ENCODE measurements at places on chromosomes 6 and 20.

DNA sequence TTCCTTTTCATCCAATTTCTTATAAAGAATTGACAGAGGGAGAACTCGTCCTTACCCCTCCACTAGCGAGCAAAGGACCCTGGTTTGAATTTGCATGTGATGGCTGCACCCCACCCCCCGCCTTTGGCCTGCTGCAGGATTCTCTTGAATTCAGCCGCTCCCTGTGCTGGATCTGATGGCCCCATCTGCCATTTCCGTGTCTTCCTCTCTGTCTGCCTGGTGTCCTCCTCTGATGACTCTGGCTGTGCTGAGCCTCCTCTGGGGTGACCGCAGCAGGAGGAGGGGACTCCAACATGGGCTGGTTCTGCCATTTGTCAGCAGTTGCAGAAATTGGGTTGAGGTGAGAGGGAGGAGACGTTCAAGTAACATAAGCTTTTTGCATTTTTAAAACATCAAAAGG lies 188.8 kb downstream of the DLL1 start:
- no peak for DNase-seq

DNA sequence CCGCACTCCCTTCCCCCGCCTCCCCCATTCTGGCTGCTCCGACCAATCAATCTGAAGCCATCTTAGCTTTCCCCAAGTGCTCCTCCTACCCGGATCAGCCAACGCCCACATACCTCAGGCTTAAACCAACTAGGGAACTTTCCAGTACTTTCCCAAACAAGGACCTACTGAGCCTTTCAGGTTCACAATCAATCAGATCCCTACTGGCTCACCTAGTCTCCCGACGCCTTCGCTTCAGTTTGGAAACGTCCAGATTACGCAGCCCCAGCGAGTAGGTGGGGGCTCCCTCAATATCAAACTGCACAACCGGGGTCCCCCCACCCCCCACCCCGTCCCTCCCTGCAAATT lies 432 bp downstream of the HSPA1L start:
- DNase-seq = peak; percentile 92

GRCh38 chr6:140777780-140778179 lies 1354.9 kb upstream of the GJE1 start:
- no peak for DNase-seq

DNA sequence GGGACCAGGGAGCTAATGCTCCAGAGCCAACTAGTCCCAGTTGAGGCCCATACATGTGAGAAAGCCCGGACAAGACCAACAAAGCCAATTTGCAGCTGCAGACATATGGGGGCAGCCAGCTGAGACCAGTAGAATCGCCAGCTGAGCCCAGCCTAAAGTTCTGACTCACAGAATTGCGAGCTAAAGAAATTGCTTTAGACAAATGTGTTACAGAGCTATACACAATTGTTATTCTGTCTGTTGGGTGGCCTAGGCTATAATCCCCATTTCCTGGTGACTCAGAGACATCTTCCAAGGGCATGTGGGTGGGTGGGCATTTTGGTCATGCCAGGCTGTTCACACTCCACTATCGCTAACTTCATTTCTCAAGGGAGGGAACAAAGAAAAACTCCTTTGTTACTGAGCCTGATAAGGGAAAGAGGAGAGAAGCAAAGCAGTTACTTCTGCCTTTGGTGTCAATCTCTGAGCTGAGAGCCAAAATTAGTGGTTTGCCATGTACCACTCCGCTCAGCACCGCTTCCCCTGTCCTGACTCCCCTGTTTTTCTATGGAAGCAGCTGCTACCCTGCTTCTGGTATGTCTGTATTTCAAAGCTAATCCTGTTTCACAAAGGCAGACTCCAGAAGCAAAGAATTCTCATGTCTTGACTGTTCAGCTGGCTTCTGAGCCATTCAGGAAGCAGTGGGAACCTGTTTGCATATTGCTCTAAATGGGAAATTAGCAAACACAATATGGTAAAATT lies 26.1 kb downstream of the SCP2D1 start:
- no peak for DNase-seq

DNA sequence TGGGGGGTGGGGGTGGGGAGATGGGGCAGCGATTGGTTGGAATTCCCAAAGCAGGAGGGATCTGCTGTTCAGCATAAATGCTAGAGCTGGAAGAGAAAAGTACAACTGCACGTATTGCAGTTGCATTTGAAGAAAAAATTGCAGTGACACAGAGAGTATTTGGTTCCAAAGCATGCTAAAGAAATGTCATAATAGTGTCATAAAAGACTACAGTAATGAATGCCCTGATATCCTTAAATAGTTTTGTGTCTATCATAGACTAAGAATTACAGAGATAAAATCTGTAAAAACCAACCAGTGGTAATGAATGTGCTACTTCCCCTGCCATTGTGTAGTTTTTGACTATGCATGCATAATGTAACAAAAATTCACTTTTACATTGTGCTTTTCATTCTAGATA lies 693.6 kb upstream of the SLC35B3 start:
- DNase-seq = no peak

DNA sequence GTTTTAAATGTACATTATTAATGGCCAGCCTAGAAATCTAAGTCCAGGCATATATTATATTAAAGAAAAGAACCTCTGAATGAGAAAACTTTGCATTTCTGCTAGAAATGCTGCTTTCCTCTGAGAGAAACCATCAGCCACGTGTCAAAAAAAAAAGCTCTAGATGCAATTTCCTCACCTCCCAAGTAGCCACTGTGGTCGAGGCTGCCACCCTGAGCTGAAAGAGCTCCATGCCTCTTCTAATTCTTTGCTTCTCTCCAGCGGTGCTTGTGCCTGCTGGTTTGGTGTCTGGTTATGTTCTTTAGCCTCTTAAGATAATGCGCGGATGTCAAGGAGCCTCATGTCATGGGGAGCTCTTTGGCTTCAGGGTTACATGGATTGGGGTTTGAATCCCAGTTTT lies 316.0 kb downstream of the TFAP2C start:
- no peak for DNase-seq

GRCh38 chr6:107866606-107867301 lies 42.6 kb upstream of the SCML4 start:
- DNase-seq = no peak

DNA sequence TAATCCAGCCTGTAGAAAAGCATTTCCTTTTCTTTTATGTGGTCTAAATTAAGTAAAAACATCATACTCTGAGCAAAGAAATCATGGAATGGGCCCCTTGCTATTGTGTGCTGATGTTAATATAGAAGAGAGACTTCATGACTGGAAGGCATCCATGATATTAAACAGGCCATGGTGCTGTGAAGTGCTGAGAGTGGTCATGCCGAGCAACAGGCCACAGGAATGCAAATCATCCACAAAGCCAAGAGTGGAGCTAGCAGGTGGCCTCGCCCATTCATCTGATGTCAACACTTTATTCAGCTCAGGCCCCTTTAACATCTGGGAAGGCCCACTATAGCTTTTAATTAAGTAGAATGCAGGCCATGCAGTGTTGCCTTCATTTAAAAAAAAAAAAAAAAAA lies 115.2 kb upstream of the HMGCLL1 start:
- DNase-seq = no peak

DNA sequence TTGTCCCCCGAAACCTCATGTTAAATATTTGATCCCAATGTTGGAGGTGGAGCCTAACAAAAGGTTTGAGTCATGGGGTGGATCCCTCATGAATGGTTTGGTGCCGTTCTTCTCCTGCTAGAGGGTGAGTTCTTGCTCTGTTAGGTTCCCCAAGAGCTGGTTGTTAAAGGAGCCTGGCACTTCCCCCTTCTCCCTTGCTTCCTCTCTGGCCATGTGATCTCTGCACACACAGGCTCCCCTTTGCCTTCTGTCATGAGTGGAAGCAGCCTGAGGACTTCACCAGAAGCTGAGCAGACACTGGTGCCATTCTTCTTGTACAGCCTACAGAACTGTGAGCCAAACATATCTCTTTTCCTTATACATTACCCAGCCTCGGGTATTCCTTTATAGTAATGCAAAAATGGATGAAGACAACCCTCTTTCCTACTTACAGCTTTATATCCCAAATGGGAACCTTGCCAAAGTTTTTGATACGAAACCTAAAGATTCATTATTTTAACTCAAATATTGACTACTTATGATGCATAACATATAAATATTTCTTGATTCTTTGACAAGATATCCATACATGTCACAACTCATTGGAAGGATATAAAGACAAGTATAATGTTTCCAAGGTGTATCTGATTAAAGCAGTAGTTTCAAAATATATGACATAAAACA lies 61.0 kb downstream of the RNF182 start:
- DNase-seq = no peak

GRCh38 chr6:15246217-15246665 lies 372 bp downstream of the JARID2 start:
- DNase-seq = no peak

- DNase-seq = no peak
Measured at GRCh38 chr20:39356908-39357307, 394.8 kb downstream of the DHX35 start.

GRCh38 chr6:26270903-26271667 lies 93.9 kb upstream of the BTN3A2 start:
- DNase-seq = no peak

- DNase-seq = no peak
Measured at GRCh38 chr6:26065952-26066380, 21.3 kb upstream of the HFE start.

- DNase-seq = no peak
Measured at GRCh38 chr6:28506807-28507475, 8.7 kb downstream of the GPX6 start.

- no peak for DNase-seq
Measured at GRCh38 chr6:189676-190075, 102.6 kb upstream of the DUSP22 start.

GRCh38 chr20:18252597-18253451 lies 35.5 kb upstream of the ZNF133 start:
- no peak for DNase-seq

GRCh38 chr6:106168097-106168888 lies 82.2 kb downstream of the PRDM1 start:
- no peak for DNase-seq

DNA sequence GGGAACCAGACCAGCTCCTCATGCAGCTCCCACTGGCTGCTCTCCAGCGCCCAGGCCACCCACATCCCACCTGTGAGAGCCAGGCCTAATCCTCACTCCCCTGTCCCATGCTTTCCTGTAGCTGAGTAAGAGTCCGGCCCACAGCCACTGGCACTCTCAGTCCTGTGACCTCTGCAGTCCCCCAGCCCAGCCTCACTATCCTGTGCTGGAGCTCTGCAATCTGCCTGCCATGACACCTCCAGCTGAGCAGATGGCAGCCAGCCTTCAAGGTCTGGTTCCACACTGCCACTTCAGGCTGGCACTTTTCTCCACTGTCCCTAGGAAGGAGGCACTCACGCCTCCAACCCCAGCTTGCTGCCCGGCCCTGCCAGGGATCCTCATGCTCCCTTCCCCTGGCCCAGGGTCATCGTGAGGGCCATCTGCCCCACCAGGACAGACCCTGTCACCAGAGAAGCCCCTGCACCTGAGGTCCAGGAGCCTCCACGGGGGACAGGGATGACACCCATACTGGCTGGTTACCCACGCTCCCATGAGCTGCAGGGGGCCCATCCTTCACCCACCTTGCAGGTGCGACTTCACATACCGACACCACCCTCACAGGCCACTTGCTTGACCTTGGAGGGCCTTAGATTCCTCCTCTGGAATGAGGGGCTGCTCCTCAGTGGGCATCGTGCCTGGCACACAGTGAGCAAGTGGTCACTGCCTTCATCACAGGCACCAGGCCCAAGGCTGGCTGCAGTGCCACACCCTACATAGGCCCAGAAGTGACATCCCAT lies 100.1 kb downstream of the ASXL1 start:
- DNase-seq = no peak

DNA sequence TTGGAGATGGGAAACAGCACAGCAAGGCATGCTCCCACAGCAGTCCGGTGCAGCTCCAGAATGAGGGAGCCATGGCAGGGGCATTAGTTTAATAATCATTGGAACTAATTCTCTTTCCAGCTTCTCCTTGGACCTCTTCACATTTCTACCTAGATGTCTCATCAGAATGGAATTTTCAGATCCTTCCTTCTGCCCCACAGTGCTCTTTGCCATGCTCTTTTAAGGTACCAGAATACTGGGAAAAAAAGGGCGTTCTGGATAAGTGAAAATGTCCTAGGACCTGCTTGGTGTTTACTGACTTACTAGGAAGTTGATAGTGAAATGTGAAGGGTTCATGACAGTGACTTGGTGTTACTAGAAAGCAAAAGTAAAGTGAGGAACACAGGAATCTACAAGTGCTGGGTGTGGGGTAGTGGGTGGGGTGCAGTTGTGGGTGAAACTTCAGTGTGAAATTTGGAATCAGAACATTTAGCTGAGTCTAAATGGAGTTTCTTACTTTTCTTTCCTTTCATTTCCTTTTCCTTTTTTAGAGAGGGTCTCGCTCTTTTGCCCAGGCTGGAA lies 207.1 kb downstream of the ARID1B start:
- DNase-seq = no peak

DNA sequence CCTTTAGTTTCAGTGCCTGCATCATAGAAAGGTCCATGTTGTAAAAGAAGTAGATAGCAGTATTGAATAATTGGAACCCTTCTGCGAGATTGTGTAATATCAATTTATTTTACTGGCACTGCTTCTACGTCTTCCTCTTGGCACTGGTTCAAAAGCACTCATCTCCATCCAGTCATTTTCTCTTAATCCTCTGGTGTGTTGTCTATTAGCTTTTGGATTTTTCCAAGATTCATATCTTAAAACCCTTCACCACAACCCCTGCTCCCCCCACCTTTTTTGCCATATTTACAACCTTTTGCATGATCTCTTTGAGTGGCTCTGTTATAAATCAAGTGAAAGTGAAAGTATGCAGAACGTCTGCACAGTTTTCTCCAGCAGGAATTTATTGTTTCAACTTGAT lies 76.6 kb upstream of the HSF2 start:
- DNase-seq = no peak

GRCh38 chr20:23080521-23080920 lies 5.6 kb downstream of the CD93 start:
- no peak for DNase-seq

DNA sequence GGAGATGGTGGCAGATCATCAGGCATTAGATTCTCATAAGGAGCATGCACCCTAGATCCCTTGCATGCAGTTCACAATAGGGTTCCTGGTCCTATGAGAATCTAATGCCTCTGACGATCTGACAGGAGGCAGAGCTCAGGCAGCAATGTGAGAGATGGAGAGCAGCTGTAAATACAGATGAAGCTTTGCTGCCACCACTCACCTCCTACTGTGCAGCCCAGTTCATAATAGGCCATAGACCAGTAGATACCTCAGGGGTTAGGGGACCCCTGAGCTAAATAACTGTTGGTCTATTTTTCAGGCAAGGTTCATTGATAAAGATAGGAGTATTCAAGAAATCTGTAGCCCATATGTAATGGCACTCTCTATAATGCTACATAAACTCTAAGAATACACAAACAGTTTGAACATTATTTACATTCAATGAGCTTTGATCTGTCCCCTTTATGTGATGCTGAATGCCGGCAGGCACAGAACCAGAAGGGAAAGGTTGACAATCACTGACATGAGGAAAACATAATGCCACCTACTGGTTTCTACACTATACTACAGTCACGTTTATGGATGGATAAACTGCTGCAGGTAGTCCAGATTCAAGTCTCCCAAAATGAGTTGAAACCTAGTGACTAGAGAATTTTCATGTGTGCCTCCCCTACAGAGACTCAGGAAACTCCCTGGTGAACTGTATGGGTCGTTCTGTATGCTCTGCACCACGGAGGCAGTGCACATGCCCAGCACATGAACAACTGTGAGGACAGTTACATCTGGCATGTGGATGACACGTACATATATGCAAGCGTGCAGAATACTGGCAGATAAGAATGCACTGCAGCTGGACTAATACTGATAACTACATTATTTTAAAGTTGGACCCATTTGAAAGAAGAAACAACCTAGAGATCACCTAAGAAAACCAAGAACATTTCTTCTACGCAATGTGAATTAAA lies 72.0 kb downstream of the DST start:
- no peak for DNase-seq
